Sciatic nerve (tissue), 2 donors: ENCODE measurements at places on chromosomes 7 and 10.

- no peak for DNase-seq
Measured at GRCh38 chr10:49072166-49072885, 43.0 kb downstream of the VSTM4 start.

GRCh38 chr10:93126483-93127052 is 52.9 kb downstream of the CYP26A1 start:
- DNase-seq, result no peak

GRCh38 chr10:69327463-69328379 is 49.4 kb downstream of the HK1 start:
- DNase-seq, result peak; percentile 70

DNA sequence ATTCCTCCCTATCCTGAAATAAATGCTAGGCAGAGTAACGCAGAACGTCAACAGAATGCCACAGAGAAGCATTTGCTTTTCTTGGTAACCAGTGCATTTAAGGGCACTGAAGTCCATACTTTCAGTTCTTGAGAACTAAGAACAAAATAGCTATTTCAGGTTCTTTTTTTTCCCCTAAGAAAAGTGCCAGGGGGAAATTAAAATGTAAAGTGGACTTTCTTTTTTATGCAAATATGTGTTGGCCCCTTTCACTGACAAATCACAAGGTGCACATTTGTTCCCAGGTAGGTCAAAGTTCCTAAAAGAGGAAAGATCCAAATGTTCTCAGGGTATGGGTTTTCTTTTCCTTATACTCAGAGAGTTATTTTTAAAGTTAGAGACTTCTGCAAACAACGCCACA is 151.5 kb downstream of the HPSE2 start:
- no peak for DNase-seq
